Smooth muscle cell of bladder (primary cell): ENCODE measurements at places on chromosomes 7 and 10. TPM values are rescaled to one million over a fixed set of nuclear protein-coding genes. Genes with fewer than 3 reads are reported as not detected.

The SPDYE2B gene
- not detected in 2 replicates for total RNA-seq

The GPR146 gene
- total RNA-seq = 1.00 and 5.8 TPM in 2 replicates

The TDRD1 gene
- under 0.01 and 0.83 TPM in 2 replicates for total RNA-seq

The TOMM7 gene
- 258 and 272 TPM in 2 replicates for total RNA-seq

The PTPN20 gene
- total RNA-seq = 0.14 and 1.5 TPM in 2 replicates
